ENCODE measurements at places on chromosomes 4 and X. TPM values are rescaled to one million over a fixed set of nuclear protein-coding genes. Genes with fewer than 3 reads are reported as not detected.

The USP46 gene
- 12.9 TPM for total RNA-seq

The FGF2 gene
- 2.9 TPM for total RNA-seq

The SLC6A14 gene
- not detected for total RNA-seq

The DGAT2L6 gene
- not detected for total RNA-seq

The HS6ST2 gene
- not detected for total RNA-seq
